ENCODE measurements at places on chromosomes 3 and 15. TPM values are rescaled to one million over a fixed set of nuclear protein-coding genes. Genes with fewer than 3 reads are reported as not detected.

The HTR3E gene
- not detected for polyA plus RNA-seq

The SCAANT1 gene
- not detected for polyA plus RNA-seq

The CGNL1 gene
- not detected for polyA plus RNA-seq

The AHSG gene
- polyA plus RNA-seq: not detected

The DPPA4 gene
- polyA plus RNA-seq: not detected

The AMT gene
- polyA plus RNA-seq: 25.1 TPM

The SHISA5 gene
- 242 TPM for polyA plus RNA-seq

The GXYLT2 gene
- polyA plus RNA-seq: not detected

The NEK11 gene
- 0.31 TPM for polyA plus RNA-seq

The MAP6D1 gene
- polyA plus RNA-seq: 0.35 TPM
